Pulmonary artery endothelial cell (primary cell): ENCODE measurements at places on chromosomes 4 and X.

DNA sequence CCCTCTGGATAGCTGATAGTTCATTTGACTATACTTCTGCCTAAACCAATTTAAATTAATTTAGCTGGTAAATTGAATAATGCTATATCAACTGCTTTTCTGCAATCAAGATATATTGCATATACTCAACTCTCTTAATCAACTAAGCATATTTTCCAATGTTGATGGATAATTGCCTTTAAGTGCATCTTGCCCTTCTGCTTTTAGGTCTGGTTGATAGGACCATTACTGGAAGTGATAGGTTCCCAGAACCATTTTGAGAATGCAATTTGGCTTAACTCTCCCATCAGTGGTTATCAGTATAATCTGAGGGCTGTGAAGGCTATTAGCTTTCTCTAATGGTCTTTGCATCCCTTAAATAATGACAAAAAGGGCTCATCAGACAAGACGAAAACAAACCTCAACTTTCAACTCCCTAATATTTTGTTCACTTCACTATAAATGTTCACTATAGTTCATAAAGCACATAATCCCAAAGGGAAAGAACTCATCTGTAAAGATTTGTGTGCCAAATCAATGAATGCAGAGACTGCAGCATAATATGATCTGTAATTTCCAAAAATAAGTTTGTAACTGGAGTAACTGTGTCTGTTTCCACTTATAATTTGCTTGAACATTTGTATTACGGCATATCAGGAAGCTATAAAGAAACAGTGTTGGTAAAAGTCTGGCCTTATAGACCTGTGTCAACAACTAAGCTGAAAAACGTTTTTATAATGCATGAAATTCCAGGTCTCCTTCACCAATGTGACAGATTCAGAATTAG, 273.6 kb downstream of the FBXO8 start:
- no peak for DNase-seq

DNA sequence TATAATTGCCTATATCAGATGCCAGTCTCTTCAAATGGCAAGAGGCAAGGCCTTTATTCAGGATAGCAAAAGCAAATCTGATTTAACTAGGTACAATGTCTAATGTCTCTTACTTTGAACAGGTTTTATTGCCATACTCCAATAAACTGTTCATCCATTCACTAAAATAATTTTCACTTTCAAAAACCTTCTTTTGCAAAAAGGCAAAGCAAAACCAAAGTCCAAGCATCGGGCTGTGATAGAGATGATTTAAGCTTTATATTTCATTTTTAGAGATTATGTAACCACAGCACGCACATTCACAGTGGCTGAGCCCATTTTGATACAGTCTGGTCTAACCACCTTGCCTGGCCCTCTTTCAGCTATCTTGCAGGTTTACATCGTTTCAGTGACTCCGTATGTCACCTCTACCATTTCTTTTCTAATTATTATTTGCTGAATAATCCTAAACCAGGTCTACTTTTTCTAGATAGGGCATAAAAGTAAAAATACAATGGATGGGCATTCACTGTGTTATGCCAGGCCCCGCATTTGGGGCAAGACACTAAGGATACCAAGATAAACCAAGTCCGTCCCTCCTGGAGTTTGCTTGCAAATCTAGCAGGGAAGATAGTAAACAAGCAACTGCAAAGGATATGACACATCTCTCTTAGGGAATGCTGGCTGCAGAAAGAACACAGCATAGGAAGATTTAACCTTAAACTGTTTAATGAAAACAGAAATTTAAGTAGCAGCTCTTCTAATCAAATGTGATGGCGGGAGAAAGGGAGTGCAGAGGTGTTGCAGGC, 1.8 kb downstream of the CASP3 start:
- DNase-seq, result no peak

GRCh38 chr4:128295255-128295654, 7.6 kb upstream of the PGRMC2 start:
- DNase-seq, result no peak

GRCh38 chrX:138745196-138745595, 33.7 kb upstream of the FGF13 start:
- no peak for DNase-seq

DNA sequence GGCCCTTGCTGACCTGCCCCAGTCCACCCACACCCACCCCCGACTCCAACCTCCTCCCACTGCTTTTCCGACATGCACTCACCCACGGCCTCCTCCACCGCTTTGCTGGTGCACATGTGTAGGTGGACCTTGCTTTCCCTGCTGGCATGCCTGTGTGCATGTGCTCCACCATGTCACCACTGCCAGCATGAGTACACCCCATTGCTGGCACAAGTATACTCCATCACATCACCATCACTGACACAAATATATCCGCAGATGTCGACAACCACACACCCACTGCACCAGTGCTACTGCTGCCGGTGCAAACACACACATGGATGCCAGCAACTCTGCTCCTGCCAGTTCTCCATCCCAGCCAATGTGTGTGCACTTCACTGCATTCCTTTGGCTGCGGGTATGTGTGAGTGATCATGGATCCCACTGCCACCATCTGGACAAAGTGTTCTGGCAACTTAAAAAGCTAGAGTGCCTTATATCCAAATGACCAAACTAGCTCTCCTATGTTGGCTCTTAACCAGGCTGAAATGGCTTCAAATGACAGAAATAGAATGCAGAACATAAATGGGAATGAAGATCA, 1072.3 kb downstream of the RAPGEF2 start:
- no peak for DNase-seq
